ENCODE measurements at places on chromosomes 16 and 17. TPM values are rescaled to one million over a fixed set of nuclear protein-coding genes. Genes with fewer than 3 reads are reported as not detected.

DNA sequence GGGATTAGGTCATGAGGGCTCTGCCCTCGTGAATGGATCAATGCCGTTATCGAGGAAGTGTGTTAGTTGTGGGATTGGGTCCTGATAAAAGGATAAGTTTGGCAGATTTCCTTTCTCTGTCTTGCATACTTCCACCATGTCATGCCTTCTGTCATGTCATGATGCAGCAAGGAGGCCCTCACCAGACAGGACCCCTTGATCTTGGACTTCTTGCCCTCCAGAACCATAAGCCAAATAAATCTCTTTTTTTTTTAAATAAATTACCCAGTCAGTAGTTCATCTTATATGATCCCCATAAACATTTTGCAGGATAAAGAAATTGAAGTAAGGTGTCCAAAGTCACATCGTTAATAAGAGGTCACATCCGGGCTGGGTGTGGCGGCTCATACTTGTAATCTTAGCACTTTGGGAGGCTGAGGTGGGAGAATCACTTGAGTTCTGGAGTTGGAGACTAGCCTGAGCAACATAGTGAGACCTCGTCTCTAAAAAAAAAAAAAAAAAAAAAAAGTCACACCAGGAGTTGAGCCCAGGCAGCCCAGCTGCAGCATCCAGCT lies 25.2 kb downstream of the HEXIM2 start:
- DNase-seq = no peak

GRCh38 chr17:45339646-45340605 lies 23.1 kb upstream of the MAP3K14 start:
- peak; percentile 44 for DNase-seq

DNA sequence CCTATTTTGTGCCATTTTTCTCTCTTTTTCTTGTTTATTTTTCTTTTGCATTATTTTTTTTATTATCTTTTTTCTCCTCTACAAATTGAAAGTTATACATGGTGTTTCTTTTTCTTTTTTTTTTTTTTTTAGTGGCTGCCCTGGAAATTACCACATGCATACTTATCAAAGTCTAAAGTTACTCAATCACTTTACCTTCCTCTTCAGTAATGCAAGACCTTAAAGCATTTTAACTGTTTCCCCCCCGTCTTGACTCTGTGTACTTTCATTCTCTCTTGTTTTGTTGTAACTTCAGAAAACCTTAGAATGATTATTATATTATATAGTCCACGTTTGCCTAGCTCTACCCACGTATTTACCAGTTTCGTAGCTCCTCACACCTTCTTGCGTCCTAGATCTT lies 33.3 kb upstream of the SMPD3 start:
- DNase-seq = no peak

DNA sequence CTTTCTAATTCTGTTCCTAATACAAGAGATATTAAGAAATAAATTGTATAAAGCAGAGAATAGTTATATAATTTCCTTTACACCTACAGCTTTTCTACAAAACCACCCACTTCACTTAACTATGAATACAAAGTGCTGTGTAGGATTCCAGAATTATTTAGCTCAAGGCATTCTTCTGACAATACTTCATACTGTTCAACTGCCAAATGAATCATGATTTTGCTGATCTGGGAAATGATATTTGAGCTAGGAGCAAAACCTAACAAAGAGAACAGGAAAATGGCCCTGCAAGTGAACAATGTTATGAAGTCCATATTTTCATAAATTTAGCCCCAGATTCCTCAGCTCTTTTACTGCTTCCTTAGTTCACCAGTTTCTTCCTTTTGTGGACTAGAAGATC lies 12.9 kb downstream of the BBS2 start:
- peak; percentile 36 for DNase-seq

The HOXB3 gene
- 12.1 TPM for total RNA-seq

GRCh38 chr17:40124279-40125141 lies 2.7 kb downstream of the MSL1 start:
- no peak for DNase-seq

- no peak for DNase-seq
Observed at GRCh38 chr16:84607694-84608093, 10.2 kb downstream of the COTL1 start.

The HP gene
- not detected for total RNA-seq

DNA sequence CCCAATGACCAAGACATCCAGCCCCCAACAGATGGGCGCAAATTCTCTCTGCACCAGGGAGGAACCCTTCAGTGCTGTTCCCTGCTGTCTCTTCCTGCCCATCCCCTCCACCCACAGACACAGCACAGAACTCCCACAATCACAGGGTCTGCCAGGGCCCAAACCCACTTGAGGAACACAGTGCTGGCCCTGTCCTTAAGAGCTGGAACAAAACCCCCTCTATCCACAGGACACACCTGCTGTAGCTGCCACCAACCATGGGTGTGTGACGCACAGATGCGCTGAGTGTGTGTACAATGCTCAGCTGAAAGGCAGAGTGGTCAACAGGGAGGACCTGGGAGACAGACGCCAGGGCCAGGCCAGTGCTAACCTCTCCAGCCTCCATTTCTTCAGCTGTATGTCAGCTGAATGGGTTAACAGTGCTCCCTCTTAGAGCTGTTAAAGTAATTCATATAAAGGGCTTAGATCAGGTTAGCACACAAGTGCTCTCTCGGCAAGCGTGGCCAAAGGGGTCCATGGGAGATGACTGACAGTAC lies 62.1 kb downstream of the AMFR start:
- no peak for DNase-seq

The TBC1D3K gene
- total RNA-seq = not detected

The ITGAD gene
- not detected for total RNA-seq

- DNase-seq = no peak
Observed at GRCh38 chr17:40621578-40621977, 26.0 kb downstream of the SMARCE1 start.

DNA sequence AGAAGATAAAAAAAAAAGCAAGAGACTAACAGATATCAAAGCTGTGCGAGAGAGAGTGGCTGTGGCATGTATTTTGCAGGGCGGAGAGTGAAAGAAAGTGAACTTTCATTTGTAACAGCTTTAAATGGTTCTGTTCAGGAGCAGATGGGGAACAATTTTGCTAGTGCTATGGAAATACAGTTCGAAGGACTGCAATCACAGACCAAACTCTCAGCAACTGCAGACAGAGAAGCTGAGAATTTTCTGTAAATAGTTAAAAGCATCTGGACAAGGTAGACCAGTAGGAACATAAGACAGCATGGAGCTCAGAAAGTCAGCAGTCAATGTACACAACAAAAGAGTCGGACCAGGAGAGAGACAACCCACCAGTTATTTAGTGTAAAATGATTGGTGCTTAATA lies 62.3 kb downstream of the TBX4 start:
- no peak for DNase-seq

DNA sequence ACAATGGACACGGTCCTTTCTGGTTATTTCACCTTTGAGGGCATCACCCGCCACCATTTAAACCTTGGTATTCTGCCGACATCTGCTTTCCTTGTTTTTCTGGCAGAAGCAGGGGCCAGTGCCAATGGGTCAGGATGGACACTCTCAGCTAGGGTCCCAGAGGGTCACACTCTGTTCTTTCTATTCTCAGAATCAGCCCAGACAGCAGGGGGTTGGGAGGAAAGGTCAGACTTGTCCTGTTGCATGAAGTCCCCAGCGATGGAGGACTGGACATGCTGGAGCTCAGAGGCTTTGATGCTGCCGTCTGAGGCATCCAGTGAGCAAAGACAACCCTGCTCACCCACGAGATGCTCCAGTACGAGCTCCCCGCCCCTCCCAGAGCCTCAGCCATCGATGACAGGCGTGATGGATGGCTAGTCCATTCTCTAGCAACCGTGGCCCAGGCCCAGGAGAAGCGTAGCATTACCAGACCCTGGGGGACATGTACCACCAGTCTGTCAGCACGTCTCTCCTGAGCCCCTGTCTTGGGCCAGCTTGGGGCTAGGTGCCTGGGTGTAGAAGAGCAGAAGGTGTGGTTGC lies 62.0 kb downstream of the FOXL1 start:
- DNase-seq = no peak

- DNase-seq = no peak
Observed at GRCh38 chr16:84899414-84899813, 79.6 kb downstream of the CRISPLD2 start.

The CD300C gene
- not detected for total RNA-seq

GRCh38 chr16:67718668-67719047 lies 458 bp downstream of the GFOD2 start:
- DNase-seq = peak; percentile 3

- DNase-seq = peak; percentile 34
Observed at GRCh38 chr16:3618769-3619141, 7.3 kb upstream of the SLX4 start.

The PIK3R5 gene
- total RNA-seq = not detected

The ABCC6 gene
- total RNA-seq = not detected

DNA sequence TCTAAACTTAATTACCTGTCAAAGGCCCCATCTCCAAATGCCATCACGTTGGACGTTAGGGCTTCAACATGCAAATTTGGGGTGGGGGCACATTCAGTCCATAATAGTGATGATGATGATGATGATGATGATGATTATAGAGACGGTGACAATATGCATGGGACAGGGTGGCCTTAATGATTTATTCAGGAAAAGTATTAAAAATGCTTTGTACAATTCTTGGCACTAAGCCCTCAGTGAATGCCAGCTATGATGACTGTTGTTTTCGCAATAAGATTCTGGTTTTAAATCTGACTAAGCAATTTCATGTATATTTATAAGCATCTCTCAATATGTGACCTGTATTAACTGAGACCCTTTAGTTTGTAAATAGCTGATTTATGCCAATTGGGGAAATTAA lies 106.3 kb downstream of the C16orf95 start:
- DNase-seq = peak; percentile 50

DNA sequence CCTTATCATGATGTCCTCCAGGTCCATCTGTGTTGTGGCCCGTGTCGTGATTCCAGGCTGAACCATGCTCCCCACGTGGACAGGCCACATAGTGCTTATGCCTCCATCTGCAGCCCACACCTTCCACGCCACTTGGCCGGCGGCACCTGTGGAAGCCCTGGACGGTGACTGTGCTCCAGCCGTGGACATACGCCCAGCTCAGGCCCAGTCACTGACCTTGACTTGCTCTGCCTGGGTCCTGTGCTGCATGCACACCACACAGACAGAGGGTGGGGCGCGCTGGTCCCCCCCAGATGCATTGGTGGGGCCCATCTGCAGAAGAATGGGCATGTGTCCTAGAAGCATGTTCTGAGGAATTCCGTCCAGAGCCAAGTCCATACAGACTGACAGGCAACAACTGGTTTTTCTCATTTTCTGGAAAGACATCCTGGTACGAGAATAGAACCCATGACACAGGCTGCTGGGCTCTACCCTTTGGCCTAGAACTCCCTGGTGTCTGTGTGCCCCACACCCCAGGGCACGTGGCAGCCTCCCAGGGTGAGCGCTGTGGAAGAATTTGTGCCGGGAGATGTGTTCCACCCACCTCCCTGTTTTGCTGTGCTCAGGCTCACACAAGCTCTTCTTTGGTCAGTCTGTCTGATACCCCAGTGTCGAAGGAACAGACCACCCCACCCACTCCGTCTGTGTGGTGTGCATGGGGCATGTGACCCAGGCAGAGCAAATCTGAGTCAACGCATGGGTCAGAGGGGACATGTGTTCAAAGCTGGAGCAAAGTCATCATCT lies 39.5 kb downstream of the GPT2 start:
- no peak for DNase-seq

DNA sequence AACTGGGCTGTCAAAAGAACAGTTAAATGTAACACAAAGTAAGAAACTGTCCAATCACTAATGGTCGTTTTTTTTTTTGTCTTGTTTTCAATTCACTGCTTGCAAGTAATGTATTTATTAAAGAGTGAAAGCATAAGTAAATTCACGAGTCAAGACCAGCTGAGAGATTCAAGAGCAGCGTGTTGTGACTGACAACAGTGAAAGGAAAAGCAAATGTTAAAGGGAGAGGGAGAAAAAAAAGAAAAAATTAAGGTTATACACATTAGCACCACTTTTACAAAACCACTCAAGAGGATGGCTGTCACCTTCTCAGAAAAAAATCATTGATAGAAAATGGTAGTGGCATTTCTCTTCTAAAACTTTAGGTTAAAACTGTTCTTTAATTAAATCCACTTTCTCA lies 36.1 kb downstream of the GPATCH8 start:
- no peak for DNase-seq
